ENCODE measurements at places on chromosomes 13 and 19.

- H3K27ac ChIP-seq = no peak overlapping the region
- no peaks in the 10 kb centered on the region for H3K4me1 ChIP-seq
- H3K36me3 ChIP-seq = no peaks in the 10 kb centered on the region
- H3K4me3 ChIP-seq = no peak overlapping the region
- H3K27me3 ChIP-seq = no peaks in the 10 kb centered on the region
Measured at GRCh38 chr13:73754727-73755292, 379.4 kb downstream of the KLF12 start.

DNA sequence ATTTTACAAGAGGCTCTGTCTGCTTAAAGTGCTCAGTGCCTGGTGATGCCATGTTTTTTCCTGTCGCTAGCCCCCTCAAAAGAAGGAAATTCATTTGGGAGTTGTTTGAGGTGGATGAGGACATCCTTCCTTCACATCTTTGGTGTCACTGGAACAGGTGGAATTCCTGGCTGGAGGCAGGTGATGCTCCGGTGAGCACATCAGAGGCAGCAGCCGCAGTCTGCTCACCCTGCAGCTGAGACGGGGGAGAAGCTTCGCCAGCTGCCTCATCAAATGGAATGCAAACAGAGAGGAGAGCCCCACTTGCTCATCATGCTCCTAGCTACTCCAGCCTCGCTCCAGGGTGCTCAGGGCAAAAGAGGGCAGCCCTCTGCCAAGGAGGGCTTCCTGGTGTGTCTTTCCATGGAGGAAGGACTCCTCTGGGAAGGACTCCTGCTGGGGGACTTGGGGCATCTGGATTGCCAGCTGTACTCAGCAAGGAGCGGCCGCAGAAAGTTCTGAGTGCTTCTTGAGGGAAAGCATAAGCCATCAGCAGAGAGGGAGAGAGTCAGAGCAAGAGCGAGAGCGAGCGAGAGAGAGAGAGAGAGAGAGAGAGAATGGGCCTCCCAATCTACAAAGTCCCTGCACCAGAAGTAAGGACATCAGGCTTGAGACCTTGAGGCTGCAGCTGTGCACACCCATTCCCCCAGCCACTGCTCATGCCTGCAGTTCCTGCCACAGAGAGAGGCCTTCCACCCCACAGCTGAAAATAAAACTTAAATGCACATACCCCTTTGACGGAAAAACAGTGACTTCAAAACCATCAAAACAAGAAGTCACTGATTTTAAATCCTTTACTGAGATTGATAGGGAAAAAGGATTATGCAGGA lies 74.3 kb upstream of the UBL3 start:
- H3K4me1 ChIP-seq = peaks cover 40% of the 10 kb centered on the region
- H3K27ac ChIP-seq = peak overlapping the region; percentile 93
- DNase-seq = no peak
- no peaks in the 10 kb centered on the region for H3K27me3 ChIP-seq
- H3K36me3 ChIP-seq = no peaks in the 10 kb centered on the region
- H3K4me3 ChIP-seq = peak overlapping the region; percentile 24

DNA sequence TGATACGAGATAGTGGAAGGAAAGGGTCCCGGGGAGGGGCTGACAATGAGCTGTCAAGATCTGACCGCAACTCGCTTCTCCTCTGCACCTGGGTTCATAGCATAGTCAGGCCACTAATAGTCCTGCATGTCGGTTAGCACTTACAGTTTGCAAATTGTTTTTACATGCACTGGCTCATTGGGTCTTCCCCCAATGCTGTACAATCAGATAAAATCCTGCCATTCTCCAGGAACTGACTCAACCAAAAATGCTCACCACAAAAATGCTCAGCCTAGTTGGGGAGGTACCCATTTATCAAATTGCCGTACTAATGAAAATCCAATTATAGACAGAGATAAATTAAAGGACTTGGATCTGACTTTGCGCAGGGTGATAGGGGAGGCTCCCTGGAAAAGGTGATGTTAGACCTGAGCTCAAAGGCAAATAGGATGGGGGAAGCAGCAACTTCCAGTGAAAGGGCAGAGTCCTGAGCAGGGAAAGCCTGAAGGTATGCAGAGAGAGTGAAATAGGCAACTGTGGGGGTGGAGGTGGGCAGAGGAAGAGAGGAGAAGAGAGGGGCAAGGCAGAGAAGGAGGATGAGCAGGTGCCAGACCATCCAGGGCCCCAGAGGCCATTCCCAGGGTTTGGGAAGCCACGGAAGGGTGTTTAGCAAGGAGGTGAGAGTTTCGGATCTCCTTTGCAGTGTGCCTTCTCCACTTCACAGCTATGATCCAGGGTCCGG lies 326.1 kb upstream of the TSHZ3 start:
- no peaks in the 10 kb centered on the region for H3K4me1 ChIP-seq
- H3K27me3 ChIP-seq = no peaks in the 10 kb centered on the region
- H3K27ac ChIP-seq = no peak overlapping the region
- DNase-seq = no peak
- no peaks in the 10 kb centered on the region for H3K36me3 ChIP-seq
- no peak overlapping the region for H3K4me3 ChIP-seq

DNA sequence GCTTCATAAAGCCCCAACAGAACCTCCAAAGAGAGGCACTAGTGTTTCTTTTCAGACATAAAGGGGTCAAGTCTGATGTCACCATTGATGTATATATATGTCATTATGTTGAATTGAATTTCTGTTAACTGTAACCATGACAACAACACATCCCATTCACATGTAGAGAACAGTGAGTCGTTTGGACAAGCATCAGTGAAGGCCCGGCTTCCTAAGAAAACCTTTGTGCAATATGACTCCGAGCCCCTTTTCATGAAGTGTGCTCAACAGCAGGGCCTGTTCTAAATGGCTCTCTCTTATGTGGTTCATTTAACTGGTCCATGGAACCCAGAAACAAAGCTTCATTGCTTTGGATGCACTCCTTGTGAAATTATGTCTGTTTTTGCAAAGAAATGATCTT lies 67.2 kb upstream of the UBL3 start:
- H3K4me1 ChIP-seq = peaks cover 70% of the 10 kb centered on the region
- H3K4me3 ChIP-seq = no peak overlapping the region
- H3K36me3 ChIP-seq = no peaks in the 10 kb centered on the region
- DNase-seq = no peak

- DNase-seq = no peak
- no peaks in the 10 kb centered on the region for H3K36me3 ChIP-seq
Measured at GRCh38 chr19:661427-662196, 1.4 kb downstream of the RNF126 start.
